ENCODE measurements at places on chromosomes 11 and 22.

DNA sequence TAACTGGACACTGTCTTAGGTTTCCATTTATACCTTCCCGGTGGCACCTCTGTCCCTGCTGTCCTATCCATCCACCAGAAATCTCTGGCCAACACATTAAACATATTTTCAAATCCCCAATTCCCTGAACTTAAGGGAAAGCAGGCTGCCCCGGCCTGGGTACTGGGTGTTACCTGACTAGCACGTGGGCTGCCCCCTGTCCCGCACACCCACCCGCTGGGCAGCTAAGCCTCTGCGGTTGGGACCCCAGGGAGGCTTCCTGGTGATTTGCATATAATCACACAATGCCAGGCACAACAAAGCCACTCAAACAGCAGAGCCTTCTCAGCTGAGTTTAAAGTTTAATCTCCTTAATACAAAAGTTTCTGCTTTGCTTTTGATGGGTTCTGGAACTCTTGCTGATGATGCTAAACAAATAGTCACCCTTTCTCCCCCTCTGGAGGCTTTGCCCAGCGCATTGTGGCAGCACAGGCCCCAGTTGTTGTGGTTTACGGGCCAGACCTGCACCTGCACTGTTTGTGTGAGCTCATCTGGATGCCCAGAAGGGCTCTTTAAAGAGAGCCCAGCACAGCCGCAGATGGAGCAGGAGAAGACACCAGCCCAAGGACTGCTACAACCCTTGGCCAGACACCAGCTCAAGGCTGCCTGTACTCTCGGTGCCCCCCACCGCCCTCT is 59.9 kb upstream of the POU2AF1 start:
- no peak for DNase-seq

DNA sequence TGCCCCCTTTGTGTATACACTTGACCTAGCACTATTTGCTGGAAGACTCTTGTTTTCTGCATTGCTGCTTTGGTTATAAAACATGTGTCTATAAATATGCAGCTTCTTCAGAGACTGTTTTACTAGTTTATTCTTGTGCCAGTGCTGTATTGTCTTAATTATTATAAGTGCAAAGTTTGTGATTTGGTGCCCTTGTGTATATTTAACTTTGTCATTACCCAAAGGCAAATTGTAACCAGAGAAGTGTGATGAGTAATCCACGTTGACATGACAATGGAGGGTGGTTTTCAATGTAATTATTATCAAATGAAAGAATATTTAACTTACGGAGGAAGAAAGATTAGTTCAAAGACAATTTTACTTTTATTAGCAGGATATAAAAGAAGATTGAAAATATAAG is 75.0 kb upstream of the PRODH start:
- no peak for DNase-seq

GRCh38 chr22:48474881-48475280 is 1352.8 kb downstream of the BRD1 start:
- DNase-seq: no peak

DNA sequence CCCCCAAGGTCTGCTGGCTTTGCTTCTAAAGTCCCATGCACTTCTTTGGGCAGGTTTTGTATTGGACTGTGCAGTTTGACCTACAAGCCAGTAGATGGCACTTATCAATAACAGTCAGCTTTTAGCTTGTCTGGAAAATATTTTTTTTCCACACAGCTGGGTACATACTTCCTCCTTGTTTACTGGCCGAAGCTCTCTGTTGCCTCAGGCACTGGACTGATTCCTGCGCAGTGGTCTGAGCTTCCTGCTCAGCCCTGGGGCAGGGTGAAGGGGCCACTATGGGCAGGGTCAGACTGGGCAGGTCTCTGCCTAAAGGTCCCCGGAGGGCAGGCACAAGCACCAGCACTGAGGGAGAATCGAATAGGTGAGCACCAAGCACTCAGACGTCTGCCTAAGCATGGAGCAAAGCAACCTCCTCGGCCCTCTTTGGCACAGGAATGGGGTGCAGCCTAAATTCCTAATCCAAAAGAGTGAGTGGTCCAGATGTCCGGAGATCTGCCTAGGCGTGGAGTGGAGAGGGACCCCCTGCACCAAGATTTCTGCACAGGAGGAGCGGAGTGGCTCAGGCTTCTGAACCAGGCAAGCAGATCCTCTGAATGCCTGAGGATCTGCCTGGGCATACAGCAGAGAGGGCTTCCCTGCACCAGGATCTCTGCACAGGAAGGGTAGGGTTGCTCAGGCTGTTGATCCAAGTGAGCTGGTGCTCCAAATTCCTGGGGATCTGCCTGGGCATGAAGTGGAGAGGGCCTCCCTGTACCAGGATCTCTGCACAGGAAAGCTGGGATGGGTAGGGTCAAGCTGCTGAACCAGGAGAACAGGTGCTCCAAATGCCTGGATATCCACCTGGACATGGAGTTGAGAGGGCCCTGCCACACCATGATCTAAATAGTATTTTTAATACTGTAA is 105.9 kb upstream of the C11orf58 start:
- no peak for DNase-seq
